Activated T-helper 1 cell treated with anti-CD3 and anti-CD28 coated beads, Interleukin-2, amount 50 U/mL, for 16 hours (primary cell): ENCODE measurements at places on chromosomes 2 and 18.

DNA sequence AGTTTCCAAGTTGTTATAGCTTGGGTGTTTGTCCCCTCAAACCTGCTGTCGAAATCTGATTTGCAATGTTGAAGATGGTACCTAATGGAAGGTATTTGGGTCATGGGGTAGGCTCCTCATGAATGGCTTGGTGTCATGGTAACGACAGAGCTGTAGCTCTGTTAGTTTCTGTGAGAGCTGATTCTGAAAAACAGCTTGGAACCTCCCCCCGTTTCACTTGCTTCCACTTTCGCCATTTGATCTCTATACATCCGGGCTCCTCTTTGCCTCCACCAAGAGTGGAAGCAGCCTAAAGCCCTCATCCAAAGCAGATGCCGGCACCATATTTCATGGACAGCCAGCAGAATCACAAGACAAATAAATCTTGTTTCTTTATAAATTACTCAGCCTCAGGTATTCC, 1035.1 kb upstream of the SLC39A10 start:
- DNase-seq, result no peak

GRCh38 chr2:36565712-36566111, 32.3 kb downstream of the FEZ2 start:
- no peak for DNase-seq

- no peak for DNase-seq
Observed at GRCh38 chr2:238108423-238109183, 8.5 kb downstream of the ESPNL start.

DNA sequence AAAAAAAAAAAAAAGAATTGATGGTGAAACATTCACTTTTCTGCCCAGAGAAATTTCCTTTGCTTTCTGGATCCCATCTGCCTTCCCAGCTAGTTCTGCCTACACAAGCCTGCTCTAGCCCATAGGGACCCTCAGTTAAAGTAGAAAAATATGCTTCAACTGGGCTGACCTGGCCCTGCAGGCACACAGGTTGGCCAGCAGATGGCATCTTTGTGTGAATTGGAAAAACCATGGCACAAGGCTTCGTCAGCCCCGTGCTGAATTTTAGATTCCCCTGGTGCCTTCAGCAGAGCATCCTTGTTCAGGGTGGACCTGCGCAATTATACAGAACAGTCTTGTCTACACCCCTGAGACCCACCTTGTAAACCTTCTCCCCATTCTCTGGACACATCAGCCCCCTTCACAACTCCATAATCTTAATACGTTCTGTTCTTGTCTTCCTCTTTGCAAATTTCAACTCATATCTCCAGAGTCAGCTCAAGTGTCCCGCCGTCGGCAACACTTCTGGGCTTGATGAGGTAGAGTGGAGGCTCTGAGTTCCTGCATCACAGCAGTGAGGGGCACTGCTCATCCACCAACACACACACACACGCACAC, 114.5 kb downstream of the INSIG2 start:
- DNase-seq, result no peak

- no peak for DNase-seq
Observed at GRCh38 chr2:27889774-27890145, 427 bp downstream of the RBKS start.

- no peak for DNase-seq
Observed at GRCh38 chr2:28436525-28437051, 43.9 kb downstream of the FOSL2 start.

GRCh38 chr2:154481336-154481735, 217.2 kb upstream of the KCNJ3 start:
- no peak for DNase-seq

GRCh38 chr2:71102981-71103681, 26.9 kb downstream of the MCEE start:
- DNase-seq, result no peak

- DNase-seq, result no peak
Observed at GRCh38 chr2:153761936-153762335, 109.8 kb upstream of the GALNT13 start.

- no peak for DNase-seq
Observed at GRCh38 chr2:60033325-60033724, 520.1 kb downstream of the BCL11A start.

- no peak for DNase-seq
Observed at GRCh38 chr18:74249181-74249968, 42.4 kb downstream of the CYB5A start.

DNA sequence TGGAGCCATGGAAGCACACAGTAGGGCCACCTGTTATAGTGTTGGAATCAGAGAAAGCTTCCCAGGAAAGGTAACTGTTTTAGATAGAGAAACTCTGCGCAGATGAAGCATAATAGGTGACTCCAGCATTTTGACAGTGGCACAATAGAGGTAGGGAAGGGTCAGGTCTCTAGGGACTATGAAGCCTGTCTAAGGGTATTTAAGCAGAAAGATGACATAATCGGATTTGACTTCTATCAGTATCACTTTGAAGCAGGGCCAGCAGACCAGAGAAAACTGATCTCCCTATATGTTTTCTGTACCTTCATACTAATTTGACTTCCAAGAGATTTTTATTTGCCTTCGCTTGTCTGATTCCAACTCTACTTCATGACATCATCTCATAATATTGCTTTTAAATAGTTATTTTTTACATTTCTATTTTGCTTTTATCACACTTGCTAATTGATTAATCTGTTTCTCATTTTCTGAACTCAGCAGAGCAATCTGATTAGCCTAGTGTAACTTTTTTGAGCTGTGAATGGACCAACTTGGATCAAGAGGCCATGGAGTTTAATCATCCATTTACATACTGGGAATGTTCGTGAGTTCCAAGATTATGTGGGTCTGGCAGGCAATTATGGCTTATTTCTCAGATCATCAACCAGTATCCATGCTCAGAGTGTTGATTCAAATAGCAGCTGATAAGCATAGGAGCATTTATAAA, 8.4 kb upstream of the HIBCH start:
- DNase-seq, result no peak

- no peak for DNase-seq
Observed at GRCh38 chr2:139142252-139142880, 362.2 kb upstream of the NXPH2 start.

DNA sequence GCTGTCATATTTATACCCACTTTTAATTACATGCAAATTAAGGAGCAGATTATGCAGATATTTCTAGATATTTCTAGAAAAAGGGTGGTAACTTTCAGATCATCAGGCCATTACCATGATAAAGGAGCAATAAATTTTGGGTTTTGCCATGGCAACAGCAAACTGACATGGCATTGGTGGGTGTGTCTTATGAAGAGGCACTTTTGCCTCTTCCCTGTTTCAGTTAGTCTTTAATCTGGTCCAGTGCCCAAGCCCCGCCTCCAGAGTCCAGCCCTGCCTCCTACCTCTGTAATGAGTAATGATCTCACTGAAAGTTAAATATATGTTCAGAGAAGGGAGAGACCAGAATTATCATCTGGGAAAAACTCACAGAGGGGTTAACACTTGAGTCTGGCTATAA, 124.8 kb downstream of the SCG2 start:
- DNase-seq, result no peak

DNA sequence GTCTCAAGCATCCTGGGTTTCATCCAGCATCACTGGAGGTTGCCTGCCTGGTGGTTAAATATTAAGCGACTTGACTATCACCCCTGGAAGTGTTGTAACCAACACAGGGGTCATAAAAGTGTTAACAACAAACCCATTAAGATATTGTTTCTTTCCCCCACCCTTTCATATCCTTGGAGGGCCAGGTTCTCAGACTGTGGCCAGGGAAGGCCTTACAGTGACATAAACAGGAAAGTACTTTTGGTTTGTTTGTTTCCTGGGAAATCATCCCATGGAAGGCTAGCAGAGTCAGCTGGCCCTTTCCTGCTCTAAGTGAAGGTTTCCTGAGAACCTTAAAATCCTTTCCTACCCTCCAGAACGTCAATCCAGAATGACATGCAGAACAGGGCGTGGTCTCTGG, 160.9 kb downstream of the CLIP4 start:
- DNase-seq, result no peak

GRCh38 chr2:224401641-224402342, at the start of gene FAM124B:
FAM124B (minus strand) TSS chr2:224402107; CDS start chr2:224401768, 339 bp downstream.
- DNase-seq, result no peak

DNA sequence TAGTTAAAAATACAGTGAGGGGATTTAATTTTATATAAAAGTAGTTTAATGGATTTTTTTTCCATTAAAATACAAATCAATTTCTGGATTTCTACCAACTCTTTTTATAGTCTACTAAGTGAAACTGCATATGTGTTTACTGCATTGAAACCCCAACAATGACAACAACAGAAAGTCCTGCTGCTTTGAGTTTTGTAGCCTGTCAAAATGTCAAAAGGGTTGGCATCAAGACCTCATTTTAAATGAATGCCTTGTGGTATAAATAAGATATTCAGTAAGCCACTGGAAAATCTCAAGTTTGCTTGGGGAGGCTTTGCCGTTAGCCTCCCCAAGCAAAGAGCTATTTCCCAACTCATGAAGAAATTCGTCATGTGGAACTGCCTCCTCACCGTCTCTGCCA, 440.3 kb upstream of the HNMT start:
- no peak for DNase-seq

GRCh38 chr2:12928775-12929401, 212.2 kb downstream of the TRIB2 start:
- no peak for DNase-seq

DNA sequence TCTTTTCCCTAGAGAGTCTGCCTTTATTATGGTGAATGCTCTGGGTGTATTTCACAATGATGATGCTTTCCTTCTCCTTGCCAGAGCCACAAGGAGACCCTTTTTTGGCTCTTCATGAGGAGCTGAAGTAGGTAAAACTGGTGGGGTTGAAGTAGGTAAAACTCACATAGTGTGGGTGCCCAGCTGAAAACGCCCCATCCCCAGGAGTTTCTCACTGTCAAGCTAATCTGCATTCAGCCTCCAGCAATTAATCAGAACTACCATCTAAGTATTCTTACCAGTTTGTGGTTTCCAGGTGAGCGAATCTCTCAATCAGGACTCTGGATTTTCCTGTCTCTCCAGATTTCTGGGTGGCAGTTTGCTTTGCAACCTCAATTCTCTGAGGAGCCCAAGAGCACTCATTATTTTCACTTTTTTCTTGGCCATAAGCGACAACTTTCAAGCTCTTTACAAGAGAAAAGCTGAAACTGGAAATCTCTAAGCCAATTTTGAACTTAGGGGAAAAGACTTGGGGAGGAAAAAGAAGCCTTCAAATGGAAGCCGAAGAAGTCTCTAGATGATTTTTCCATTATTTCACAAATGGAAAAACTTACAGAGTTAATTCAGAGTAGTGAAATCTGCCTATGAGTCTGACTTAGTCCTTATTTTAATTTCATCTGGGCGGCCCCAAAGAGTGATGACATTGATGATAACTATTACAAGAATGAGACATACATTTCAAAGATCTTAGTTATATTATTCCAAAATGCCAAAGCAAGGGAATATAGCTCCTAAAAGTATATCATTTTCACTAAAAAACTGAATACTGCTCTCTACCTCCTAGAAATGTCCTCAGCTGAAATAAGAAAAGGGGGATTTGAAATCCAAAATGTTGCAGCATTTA, 121.4 kb upstream of the MAP3K20 start:
- no peak for DNase-seq

DNA sequence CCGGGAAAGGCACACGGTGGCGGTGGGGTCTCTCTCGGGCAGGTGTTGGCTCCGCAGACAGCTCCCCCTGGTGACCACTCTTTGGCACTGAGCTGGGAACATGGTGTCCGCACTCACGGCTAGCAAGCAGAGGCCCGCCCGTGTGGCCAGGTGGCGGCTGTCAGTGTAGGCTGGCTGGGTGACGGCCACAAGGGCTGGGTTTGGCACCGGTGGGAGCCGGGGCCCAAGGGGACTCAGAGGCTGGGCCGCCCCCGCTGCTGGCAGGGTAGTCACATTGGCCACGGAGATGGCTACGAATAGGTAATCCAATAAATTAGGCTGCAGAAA, 1071.7 kb downstream of the RPIA start:
- no peak for DNase-seq

DNA sequence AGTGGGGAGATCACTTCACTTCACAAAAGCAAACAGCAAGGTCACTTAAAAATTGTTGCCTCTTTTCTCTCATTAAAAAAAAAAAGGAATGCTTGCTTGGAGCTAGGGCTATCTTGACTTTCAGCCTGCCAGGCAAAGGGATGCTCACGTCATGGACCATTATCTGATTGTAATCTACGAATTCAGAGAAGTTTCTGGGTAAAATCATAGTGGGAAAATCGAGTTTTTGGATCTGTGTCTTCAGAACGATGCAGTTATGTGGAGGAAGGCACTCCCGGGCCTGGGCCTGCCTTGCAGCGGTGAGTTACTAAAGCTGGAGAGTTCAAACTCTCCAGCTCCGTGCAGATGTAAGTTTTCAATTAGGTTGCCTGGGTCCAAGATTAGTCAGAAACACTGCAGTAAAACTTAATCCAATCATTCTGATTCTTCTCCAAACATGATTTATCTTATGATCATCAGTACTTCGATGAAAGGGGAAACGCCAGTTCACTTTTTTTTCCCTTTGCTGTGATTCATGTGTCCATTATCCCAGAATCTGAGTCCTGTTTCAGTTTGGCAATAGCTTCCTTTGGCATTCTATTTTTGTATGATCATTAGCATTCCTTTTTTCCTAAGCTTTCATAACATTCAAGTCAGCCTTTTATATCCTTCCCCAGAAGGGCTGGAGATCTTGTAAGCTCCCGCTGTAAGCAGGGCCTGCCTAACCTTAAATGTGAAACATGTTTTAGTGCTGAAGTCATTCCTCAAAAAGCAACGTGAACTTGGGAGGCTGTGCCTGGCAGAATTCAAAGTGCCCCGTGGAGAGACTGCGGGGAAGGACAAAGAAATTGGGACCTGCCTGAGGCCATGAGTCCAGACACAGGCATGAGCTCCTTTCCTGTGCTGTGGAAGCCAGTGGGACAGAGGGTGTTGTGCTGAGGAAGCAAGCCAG, 119.3 kb upstream of the TWIST2 start:
- DNase-seq, result no peak

DNA sequence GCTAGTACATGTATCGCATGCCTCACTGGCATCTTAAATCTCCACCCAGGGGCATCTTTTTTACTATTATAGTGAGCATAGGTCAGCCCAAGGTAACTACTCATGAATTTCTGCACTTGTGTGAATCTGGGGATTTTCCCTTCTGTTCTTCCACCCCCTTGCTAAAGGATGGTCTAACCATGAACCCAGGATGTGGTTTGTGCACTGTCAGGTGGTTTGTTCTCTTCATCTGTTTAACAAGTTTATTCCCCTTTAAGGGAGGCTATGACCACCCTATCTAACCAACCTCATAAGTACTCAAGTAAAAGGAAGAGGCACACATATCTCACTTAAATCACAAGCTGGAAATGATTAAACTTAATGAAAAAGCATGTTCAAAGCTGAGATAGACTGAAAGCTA, 243.0 kb downstream of the RPRM start:
- DNase-seq, result no peak

DNA sequence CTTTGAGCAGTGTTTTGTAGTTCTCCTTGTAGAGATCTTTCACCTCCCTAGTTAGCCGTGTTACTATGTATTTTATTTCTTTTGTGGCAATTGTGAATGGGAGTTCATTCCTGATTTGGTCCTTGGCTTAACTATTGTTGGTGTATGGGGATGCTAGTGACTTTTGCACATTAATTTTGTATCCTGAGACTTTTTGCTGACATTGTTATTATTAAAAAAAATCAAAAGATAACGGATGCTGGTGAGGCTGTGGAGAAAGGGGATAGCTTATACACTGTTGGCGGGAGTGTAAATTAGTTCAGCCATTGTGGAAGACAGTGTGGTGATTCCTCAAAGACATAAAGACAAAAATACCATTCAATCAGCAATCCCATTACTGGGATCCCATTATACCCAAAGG, 17.0 kb upstream of the ZNF397 start:
- DNase-seq, result no peak
